GM18507 (cell line): ENCODE measurements at places on chromosomes 7 and 10.

- DNase-seq, result no peak
These were observed 194.1 kb upstream of the FRMD4A start for GRCh38 chr10:14524691-14525324.

DNA sequence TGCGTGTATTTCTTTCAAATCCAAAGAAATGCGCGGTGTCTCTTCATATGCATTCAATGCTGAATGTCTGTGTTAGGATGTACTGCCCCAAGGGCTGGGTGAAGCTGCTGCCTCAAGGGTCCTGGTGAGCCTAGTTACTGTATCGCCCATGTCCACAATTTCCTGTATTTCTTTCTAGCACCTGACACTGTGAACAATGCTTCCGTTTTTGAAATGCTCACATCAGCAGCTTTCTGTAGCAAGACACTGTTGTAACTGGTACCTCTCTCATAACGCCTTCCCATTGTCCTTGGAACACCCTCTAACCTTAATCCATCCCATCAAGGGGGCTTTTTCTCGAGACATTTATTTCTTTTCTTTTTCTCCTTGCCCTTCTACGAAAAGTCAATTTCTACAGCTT lies 25.1 kb downstream of the NRP1 start:
- DNase-seq, result no peak

GRCh38 chr7:27641581-27642230 lies 21.0 kb downstream of the HIBADH start:
- peak; percentile 33 for DNase-seq

DNA sequence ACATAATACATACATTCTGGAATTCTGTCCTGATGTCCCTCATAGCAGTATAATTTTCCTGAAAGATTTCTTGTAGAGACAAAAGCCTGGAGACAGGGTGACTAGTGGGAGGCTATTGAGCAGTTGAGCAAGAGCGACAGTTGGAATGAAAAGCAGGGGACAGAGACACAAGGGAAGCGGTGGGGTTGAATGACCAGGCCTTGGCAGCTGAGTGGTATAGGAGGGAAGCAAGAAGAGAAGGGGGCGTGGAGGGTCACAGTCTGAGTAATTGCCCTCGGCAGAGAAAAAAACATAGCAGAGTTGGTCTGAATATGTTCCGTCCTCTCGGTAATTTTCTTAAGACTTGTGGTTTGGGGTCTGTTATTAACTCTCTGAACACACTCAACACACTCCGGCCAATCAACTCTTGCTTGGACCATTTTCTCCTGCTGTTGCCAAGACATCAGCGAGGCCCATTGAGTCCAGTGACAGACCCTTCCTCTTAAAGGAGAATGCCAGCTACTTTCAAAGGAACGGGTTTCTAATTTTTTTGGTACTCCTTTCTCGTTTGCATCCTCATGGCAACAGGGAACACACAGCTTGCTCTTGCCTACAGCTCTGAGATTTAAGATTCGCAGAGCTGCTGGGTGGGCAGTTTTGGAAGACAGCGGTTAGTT lies 5.3 kb upstream of the ACTR3B start:
- DNase-seq, result no peak

DNA sequence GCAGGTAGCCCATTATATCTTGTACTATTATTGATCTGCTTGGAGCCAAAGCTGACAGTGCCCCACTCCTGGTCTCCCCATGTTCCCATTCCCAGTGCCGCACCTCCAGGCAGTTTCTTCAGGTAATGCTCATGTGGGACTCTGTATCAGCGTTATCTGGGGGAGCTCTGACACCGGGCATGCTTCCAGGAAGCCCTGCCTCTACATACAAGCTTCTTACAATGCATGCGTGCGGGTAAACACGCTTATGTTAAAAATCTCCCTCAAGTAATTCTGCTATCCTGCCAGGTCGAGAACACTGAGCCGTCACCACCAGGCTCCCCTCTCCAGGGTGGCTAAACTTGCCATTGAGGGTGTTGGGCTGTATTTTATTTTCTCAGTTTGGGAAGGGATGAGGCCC lies 61.6 kb upstream of the LBX1 start:
- DNase-seq, result no peak

DNA sequence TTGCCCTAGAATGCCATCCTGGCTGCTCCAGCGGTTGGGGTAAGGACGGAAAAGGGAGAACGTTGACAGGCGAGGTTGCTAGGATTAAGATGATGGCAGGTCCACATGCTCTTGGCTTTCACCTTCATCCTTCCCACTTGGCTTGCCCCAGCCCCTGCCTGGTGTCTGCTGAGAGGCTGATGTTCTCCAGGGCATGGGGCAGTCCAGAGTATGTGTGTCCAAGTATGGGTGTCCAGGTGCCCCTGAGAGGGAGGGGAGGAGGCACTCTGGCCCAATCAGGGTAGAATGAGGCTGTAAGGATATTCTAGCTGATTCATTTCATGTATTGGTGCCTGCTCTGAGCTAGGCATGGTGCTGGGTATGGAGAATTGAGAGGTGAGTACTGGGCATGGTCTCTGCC lies 12.6 kb downstream of the NEURL1 start:
- DNase-seq, result no peak

DNA sequence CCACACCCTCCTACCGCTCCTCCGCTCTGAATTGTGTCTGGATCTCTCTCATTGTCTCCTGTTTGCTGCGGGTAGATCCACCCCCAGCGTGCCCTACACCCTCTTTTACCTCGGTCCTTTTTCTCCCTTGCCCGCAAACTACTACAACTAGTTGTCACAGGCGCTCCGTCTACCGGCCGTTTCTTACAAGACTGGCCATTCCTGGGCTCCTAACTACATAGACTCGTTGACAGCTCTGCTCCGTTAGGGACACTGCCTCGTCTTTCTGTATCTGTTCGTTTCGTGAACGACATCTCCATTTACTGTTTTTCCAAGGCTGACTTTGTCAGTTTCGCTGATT lies 786 bp downstream of the TAF3 start:
- DNase-seq, result no peak

DNA sequence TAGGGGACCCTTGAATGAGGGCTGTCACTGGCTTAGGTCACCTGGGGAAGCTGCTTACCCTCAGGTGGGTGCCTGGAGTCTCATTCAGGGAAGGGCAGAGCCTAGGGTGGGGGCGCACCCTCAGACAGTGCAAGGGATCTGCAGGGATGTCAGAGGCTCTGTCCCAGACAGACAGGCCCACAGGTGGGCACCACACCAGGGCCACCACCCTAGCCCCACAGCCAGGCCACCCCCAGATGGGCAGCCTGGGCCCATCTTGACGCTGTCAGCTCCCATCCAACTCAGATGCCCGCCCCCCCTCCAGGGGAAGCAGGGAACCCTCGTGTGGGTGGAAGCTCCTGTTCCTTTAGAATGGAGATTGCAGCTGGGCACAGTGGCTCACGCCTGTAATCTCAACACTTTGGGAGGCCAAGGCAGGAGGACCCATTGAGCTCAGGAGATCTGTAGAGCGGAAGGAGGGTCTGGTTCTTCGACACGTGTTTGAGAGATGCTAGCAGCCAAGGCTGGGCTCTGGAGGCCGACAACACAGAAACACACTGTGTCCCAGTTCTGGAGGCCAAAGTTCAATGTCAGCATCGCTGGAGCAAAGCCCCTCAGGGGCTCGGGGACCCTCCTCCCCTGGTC lies 58.5 kb upstream of the DNAJB6 start:
- no peak for DNase-seq

- DNase-seq, result no peak
These were observed 55.4 kb downstream of the CALD1 start for GRCh38 chr7:134834689-134835462.

- no peak for DNase-seq
These were observed 23.3 kb downstream of the NPY start for GRCh38 chr7:24307326-24307725.

DNA sequence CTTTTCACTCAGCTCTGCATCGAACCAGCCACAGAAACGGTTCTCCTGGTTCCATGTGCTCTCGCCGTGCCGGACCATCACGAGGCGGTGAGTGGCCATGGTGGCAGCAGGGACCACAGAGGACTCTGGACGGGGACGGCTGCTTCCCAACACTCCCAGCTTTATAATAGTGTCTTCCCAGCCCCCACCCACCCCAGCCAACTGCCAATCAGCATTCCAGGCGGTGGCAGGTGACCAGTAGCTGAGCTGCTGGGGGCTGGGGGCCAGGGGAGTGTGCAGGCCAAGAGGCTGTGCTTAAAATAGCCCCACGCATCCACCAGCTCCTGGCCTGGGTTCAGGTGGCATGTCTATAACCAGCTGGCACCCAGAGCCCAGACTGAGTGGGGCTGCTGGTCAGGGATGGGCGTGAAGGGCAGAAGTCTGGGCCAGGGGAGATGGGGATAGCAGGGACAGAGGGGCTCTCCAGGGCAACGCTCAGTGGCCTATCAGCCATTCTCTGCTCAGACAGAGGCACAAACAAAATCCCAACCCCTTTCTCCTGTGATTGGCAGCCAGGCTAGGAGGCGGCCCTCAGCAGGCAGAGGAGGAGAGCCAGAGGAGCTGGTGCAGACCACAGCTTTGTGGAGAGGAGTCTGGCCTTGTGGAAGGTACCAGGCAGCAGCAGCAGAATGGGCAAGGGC lies at the start of gene PGAM2:
Gene PGAM2, minus strand, starts transcription at position 137 of the 680 bp plus-strand sequence. Its CDS starts 38 bp downstream, at position 99.
- no peak for DNase-seq

DNA sequence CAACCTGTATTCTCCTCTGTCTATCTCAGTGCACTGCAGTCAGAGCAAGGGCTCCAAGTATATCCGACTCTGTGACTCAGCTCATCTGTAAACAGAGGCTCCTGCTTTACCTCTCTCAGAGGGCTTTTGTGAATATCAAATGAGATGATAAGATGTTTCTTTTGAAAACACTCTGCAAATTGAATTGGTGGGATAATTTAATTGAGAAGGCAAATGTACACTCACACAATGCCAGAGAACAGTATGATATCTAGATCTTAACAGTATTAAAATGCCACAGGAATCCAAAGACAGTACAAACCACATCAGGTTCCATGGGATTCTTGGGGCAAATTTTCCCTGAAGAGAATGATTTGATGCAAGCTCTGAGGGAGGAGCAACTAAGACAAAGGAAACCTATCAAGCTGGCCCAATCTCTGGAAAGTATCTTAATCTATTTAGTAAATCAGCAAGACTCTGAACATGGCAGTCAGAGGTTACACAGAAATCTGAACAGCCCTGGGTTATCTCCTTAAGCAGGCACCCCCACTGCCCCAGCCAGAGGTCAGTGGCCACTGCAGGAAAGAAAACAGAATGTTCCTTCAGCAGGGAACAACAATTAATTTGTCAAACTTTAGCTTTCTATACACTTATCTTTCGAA lies 45.9 kb downstream of the DOCK4 start:
- no peak for DNase-seq

GRCh38 chr7:99997545-99998137 lies 17.8 kb upstream of the ZKSCAN1 start:
- DNase-seq, result peak; percentile 52

GRCh38 chr10:22500656-22501340 lies 155.5 kb downstream of the SPAG6 start:
- no peak for DNase-seq

DNA sequence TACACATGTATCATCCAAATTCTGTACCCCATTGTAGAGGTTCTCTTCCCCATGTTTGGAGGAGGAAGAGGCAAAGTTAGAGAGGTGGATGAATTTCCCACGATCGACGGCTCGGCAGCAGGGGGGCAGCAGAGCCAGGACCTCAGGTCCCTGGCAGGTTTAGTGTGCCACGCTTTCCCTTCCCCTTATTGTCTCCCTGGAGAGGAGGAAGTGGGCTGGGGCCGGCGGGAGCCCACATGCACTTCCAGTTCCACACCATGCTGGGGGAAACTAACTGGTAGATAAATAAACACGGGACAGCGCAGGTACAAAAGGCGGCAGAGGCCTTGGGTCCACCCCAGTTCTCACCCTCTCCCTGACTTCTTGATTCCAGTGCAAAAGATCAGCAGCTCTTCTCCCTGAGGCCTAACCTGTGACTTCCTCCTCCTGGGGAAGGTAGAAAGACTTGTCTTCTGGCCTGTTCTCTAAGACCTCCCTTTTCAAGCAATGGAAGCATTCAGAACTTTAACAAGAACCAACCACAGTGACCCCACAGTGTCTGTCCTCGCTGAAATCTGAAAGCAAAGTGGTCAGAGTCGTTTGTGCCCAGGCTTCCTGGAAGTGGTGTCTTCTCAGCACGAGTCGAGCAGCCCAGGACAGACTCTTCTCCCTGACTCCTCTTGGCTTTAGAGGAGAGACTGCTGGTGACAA lies 30.5 kb upstream of the SRGN start:
- DNase-seq, result no peak

DNA sequence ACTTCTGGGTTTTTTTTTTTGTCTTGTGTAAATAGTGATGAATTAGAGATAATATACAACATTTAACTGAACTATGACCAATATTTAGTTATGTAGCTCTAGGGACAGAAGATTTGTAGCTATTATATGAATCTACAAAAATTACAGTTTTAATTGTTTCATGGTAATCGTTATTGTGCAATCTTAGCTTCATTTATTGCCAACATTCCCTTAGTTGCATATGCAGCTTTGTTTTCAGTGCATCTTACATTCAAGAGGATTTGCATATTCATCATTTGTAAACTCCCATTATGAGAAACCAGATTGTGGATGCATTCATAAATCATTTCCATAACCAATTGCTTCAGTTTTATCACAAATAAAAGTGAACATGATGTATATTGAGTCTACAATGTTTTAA lies 68.8 kb downstream of the MALRD1 start:
- DNase-seq, result no peak

DNA sequence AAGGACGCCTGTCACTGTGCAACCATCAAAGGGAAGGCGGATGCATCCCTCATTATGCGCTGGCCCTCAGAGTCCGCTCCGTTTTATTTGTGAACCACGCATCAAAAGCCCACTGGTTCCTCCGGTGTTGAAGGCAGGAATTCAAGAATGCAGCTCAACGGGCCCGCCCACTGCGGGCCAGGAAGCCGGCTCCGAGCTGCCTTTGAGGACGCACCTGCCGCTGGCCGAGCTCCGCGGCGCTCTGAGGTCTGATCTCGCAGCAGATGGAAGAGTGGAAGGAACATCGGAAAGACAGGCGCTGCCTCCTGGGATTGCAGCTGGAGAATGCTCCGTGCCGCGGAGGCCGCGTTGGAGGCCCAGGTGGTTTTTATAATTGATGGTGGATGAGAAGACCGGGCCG lies 56.9 kb upstream of the ADGRA1 start:
- DNase-seq, result no peak

DNA sequence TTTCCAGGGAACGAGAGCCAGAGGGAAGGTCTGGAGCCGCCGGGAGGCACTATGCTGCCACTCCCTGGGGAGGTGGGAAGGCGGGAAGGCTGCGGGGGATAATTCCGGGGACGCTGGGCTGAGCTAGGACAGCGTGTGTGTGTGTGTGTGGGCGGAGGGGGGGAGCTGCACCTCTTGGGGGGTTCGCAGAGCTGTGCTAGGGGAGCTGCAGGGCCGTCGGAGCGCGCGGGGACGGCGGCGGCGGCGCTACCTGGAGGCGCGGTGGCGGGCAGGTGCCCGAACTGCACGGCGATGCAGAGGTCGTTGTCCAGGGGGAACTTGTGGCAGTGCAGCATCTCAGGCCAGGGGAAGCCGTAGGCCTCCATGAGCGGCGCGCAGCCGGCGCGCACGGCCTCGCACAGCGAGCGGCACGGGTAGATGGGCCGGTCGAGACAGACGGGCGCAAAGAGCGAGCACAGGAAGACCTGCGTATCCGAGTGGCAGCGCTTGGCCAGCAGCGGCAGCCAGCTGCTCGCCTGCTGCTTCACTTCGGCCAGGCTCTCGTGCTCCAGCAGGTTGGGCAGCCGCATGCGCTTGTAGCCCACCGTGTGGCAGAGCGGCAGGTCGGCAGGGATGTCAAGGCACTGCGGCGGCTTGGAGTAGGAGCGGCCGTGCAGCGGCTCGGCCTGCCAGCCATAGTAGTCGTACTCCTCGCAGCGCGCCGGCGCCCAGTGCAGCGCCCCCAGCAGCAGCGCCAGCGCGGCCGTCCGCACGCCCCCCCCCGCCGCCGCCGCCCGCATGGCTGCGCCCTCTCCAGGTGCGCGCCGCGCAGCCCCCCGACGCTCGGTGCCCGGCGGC lies 526 bp downstream of the SFRP5 start:
- no peak for DNase-seq
